AG09319 (cell line): ENCODE measurements at places on chromosomes 3 and 15.

- no peak for DNase-seq
Observed at GRCh38 chr15:74378848-74379247, 11.4 kb upstream of the CYP11A1 start.

GRCh38 chr3:48952510-48953118 is 34.0 kb downstream of the ARIH2 start:
- no peak for DNase-seq

- peak; percentile 14 for DNase-seq
Observed at GRCh38 chr15:77180757-77181156, 109.8 kb upstream of the TSPAN3 start.

- no peak for DNase-seq
Observed at GRCh38 chr3:10814623-10815022, 1.4 kb upstream of the SLC6A11 start.

DNA sequence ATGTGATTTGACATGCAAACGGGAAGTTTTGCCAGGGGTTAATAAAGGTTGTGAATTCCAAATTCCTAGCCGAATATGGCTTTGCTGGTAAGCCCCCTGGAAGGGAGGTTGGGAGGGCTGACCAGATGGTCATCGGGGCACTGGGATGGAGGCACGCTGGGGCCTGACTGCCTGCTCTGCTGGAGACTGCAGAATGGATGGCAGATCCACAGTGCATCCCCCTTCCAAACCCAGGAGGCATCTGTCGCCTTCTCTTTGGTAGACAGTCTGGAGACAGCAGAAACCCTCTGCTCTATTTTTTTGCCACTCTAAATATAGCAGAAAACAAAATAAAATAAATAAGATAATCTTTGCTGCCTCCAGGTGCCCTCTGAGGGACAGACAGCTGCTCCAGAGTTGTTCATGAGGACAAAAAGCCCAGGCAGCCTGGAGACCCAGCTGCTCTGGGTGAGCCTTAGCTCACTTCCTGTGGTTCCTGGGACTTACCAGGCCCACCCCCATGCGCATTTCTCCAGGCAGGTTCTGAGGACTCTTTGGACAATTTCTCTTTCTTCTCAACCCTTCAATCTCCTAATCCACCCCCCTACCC is 6.1 kb upstream of the SPTBN5 start:
- DNase-seq = no peak

DNA sequence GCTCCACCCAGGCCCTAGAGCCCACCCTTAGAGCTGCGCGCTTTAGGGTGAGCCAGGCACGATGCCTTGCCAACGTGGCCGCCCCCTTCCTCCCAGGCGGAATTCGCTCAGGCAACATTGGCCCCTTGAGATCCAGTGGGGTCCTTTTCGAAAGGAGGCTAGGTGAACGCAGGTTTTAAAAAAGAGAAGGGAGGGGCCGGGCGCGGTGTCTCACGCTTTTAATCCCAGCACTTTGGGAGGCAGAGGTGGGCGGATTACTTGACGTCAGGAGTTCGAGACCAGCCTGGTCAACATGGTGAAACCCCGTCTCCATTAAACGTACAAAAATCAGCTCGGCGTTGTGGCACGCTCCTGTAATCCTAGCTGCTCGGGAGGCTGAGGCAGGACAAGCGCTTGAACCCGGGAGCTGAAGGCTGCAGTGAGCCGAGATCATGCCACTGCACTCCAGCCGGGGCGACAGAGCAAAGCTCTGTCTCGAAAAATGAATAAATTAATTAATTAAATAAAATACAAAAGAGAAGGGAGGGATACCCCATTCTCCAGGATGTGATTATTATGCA is 984 bp upstream of the RPP25 start:
- DNase-seq = no peak

- no peak for DNase-seq
Observed at GRCh38 chr15:42107473-42107872, 13.1 kb upstream of the PLA2G4D start.

GRCh38 chr15:44713006-44713966 is 2.0 kb downstream of the B2M start:
- no peak for DNase-seq

DNA sequence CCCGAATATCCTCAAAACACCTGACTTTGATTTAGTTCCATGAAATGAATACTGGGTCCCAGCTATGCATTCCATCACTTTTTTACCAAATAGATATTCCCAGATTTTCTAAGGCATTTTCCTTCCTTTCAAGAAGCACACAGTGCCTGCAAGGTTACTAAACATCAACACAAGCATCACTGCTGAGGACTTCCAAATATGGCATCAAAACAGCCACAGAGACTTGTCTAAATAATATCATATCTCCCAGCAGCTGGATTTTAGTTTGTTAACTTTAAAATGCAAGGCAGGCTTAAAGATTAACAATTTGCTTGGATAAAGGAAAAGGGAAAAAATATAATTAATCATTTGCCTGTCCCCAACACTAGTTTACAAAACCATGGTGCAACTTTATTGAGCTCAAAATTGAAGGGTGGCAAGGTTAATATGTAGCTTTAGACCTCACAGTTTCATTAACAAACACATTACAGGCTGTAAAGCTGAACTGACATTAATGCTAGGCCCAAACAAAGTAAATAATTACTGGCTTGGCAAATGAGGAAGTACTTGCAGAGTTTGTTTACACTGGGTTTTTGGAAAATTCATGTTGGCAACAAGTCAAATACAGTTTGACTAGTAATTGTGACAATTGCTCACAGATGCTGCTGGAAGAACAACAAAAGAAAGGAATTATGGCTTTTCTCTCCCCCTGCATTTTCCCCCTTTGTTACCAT is 401.7 kb upstream of the CDIN1 start:
- DNase-seq = peak; percentile 69

- DNase-seq = no peak
Observed at GRCh38 chr3:48437812-48438211, 2.1 kb downstream of the CCDC51 start.

DNA sequence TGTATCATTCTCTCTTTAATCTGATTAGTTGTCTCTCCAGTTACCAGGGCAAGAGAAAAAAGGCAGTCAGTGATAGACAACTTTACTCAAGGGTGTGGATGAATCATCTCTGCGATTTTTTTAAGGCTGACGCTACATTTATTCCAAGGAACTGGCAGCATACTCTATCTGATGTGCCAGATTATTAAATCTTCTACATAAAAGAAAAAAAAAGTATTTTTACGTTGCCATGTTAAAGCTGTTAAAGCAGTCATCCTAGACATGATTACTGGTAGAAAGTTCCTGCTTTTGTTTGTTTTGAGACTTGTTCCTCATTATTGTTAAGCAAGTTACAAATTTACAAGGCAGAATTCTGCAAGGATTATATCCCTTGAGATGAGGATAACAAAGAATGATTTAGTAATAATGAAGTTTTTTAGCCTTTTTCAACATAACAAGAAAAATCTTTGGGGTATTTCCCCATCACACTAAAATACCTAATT is 121.7 kb downstream of the CBLB start:
- DNase-seq = no peak

- DNase-seq = no peak
Observed at GRCh38 chr15:88894819-88895767, at the start of gene HAPLN3. TSS of gene HAPLN3 (minus strand) at chr15:88895544. CDS start at chr15:88887298, 8,246 bp downstream.

- no peak for DNase-seq
Observed at GRCh38 chr3:58521336-58521670, 15.7 kb downstream of the ACOX2 start.

DNA sequence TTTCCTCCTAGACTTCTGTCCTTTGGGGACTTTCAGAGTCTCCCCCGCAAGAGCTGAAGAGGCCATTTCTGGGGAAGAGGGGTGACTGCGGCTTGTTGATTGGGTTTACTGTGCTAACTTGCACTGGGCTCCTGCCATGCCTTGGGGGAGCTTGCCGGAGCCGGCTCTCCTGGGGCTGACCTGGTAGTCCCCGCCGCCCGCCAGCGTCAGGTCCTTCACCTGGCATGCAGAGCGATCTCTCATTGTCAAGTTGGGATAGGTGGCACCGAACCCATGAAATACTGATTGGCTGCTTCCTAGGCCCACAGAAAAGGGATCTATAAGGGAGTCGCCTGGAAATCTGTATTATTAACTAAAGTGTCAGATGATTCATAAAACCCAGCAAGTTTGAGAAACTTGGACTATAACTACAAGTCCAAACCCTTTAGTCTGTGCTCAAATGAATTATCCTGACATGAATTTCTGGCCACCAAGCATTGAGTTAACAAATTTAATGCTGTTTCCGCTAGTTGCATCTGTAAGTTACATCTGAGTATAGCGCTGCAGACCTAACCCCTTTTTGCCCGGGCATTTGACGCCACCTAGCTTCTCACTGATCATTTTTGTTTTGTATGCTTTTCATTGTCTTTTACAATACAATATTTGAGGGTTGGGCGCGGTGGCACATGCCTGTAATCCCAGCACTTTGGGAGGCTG is 607 bp upstream of the IMP3 start:
- DNase-seq = no peak

GRCh38 chr15:60419753-60420152 is 22.0 kb upstream of the ANXA2 start:
- DNase-seq = no peak

GRCh38 chr3:58403513-58404109 is 30.0 kb downstream of the PDHB start:
- no peak for DNase-seq

DNA sequence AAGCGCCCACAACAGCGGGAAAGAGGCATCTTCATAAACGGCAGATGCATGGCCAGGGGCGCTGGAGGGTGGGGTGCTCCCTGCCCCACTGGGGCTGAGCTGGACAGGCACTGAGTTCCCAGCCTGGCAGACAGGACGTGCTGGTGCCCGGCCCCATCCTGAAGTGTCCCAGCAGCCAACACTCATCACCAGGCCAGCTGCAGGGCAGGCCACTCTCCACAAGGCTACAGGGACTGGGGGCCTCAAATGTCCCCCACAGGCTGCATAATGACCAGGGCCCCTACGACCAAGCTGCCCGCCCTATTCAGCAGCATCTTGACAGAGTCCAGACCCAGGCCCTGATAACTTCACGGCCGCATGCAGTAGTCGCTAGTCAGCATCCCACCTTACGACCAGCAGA is 124.1 kb upstream of the IQSEC1 start:
- DNase-seq = no peak

DNA sequence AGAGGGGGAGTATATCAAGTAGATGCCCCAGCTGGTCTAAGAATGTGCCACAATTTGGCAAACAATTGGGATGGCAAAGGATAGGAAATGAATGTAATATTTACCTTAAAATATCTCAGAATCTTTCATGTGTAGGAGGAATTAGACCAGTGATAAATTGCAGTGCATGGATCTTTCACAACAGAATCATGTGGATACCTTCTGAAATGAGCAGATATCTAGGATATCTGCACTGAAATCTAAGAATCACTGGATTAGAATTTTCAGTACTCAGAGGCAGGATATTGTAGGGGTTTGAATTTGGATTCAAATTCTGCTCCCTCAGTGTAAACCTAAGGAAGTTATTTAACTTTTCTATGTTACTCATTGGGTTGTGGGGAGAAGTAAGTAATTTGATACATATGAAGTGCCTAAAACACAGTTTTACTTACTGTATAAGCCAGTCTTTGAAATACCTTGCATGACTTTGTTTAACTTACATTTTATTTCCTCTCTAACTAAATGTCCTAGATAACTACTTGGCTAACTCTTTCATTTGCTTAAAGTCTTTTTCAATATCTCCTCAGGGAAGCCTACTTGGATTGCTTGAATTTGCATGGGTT is 8.8 kb downstream of the IL1RAP start:
- no peak for DNase-seq

GRCh38 chr3:21326704-21327475 is 424.1 kb downstream of the ZNF385D start:
- DNase-seq = peak; percentile 20

- DNase-seq = peak; percentile 42
Observed at GRCh38 chr3:32510075-32510724, 7.5 kb upstream of the CMTM6 start.

DNA sequence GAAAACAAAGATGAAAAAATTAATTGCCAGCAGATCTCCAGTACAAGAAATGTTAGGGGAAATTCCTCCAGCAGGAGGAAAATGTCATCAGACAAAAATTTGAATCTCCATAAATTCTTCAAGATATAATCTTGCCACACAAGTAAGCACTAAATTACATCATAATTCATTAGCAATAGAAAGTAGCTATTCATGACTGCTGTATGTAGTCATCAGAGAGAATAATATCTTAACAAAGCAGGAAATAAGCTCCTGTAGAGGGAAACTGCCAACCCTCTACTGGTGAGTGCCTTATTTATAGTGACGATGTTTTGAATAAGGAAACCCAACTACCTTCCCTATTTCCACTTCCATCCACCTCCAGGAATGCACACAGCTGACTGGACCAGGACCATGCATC is 15.8 kb upstream of the SLC27A2 start:
- DNase-seq = peak; percentile 27

GRCh38 chr3:114877378-114878113 is 269.5 kb downstream of the ZBTB20 start:
- DNase-seq = no peak

- DNase-seq = no peak
Observed at GRCh38 chr3:115632026-115632425, 8.7 kb downstream of the GAP43 start.

DNA sequence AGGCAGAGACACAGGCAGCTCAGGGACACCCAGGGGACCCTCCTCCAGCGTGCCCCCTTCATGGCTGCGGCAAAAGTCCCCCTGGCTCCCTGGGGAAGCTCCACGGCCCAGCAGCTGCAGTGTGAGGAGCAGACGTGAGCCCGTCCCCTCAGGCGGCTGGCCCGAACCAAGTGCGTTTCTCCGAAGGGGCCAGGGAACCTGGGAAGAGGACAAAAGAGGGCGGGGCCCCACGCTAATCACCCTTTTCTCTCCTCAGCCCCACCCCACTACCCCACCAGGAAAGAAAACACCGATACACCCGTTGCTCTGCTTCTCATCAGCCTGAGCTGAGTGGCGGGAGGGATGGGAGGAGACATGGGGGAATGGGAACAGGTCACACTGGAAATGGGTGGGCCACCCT is at the start of gene MUC4:
Gene MUC4 (minus strand): TSS at position 174 of the 400 bp plus-strand sequence. CDS start 112 bp downstream, at position 62.
- DNase-seq = no peak

- no peak for DNase-seq
Observed at GRCh38 chr15:59791755-59792154, 102.6 kb upstream of the BNIP2 start.

DNA sequence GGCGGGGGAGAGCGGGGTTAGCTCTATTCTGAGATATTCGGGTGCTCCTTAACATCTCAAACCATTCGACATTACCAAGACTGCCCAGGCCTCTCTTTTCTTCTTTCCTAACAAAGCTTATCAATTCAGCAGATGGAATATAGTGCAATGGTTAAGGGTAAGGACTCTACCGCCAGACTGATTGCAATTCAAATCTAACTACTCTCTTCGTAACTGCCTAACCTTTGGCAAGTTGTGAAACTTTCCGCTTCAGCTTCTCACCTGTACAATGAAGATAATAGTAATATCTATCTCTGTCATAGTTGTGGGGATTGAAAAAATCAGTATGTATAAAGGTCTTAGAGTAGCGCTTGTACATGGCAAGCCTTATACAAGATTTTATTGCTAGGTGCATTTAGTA is 972 bp downstream of the UBA5 start:
- no peak for DNase-seq

GRCh38 chr3:4438296-4438695 is 28.8 kb downstream of the SUMF1 start:
- no peak for DNase-seq

DNA sequence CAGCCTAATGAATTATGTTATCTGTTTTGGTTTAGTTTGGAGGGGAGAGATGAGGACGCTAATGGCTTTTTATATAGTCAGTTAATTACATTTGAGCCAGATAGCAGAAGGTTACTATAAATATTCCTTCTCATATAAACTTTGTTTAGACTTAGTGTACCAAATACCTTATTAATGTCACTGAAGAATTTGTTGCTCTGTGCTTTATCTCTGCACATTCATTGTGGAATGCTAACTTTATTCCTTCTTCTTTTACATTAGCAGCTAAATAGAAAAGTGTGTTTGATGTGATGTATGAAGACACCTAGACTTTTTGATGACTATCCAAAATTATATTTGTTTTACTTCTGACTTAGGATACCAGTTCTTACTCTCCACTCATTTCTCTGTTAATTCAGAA is 105.2 kb downstream of the EPHA3 start:
- DNase-seq = no peak
